ENCODE measurements at places on chromosomes 6 and 20. TPM values are rescaled to one million over a fixed set of nuclear protein-coding genes. Genes with fewer than 3 reads are reported as not detected.

The OARD1 gene
- total RNA-seq = 47.9 TPM

The TNFRSF6B gene
- total RNA-seq = not detected

The OLIG3 gene
- total RNA-seq = not detected

The CGAS gene
- 0.42 TPM for total RNA-seq

The HLA-G gene
- 0.70 TPM for total RNA-seq

The COL12A1 gene
- not detected for total RNA-seq

The SLC44A4 gene
- total RNA-seq = not detected

The APOBEC2 gene
- total RNA-seq = not detected

The PPP1R11 gene
- 36.5 TPM for total RNA-seq

The C6orf118 gene
- total RNA-seq = not detected

The CST4 gene
- total RNA-seq = not detected

The PRL gene
- not detected for total RNA-seq

The DNAH8 gene
- not detected for total RNA-seq

The SIRPB1 gene
- not detected for total RNA-seq

The LY86 gene
- 62.8 TPM for total RNA-seq

The MMP24 gene
- not detected for total RNA-seq

The IPCEF1 gene
- total RNA-seq = not detected

The MTRF1L gene
- total RNA-seq = 19.2 TPM

The ARFGEF3 gene
- not detected for total RNA-seq

The PRELID3B gene
- total RNA-seq = 119 TPM

The SLC24A3 gene
- not detected for total RNA-seq

The GSTA2 gene
- total RNA-seq = not detected

The NCR2 gene
- not detected for total RNA-seq

The TBC1D32 gene
- total RNA-seq = 7.5 TPM

The PM20D2 gene
- 39.5 TPM for total RNA-seq

The NKAIN2 gene
- not detected for total RNA-seq

The PFDN4 gene
- total RNA-seq = 29.7 TPM

The TTPAL gene
- total RNA-seq = 18.8 TPM

The MEP1A gene
- not detected for total RNA-seq

The PTPRK gene
- total RNA-seq = 0.48 TPM

The TRIM10 gene
- total RNA-seq = not detected

The LAMA5 gene
- total RNA-seq = 162 TPM

The CYP24A1 gene
- not detected for total RNA-seq

The ENPP5 gene
- total RNA-seq = 2.4 TPM

The DEFB127 gene
- total RNA-seq = not detected

The CAGE1 gene
- 0.27 TPM for total RNA-seq

The FRK gene
- 0.46 TPM for total RNA-seq

The COX7A2 gene
- 403 TPM for total RNA-seq

The ZC3H12D gene
- 14.8 TPM for total RNA-seq

The GTSF1L gene
- 4.0 TPM for total RNA-seq

The SPEF1 gene
- total RNA-seq = 0.27 TPM

Measured in OCI-LY7 (cell line).